T-cell (primary cell): ENCODE measurements at places on chromosomes 13 and 19.

- DNase-seq = peak; percentile 97
These were observed at the start of gene FGF22 for GRCh38 chr19:639253-640160. FGF22 (plus strand) TSS chr19:639879; CDS start chr19:639926, 47 bp downstream.

DNA sequence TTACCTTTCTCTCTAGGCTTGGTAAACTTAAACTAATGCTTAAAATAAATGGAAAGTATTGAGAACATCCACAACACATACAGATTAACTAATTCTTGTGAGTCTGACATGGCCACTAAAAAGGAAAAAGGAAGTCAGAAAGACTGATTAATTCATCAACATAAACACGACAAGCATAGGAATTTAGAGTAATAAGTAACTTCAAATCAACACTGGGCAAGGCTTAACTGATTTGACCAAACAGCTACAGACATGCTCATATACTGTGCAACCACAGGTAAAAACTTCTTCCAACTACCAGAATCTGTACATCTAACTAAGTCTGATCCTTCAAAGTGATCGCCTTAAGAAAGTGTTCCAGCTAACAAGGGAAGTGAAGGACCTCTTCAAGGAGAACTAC is 20.5 kb downstream of the UGGT2 start:
- DNase-seq = no peak

GRCh38 chr13:23320926-23321534 is 112.5 kb downstream of the SACS start:
- DNase-seq = no peak

DNA sequence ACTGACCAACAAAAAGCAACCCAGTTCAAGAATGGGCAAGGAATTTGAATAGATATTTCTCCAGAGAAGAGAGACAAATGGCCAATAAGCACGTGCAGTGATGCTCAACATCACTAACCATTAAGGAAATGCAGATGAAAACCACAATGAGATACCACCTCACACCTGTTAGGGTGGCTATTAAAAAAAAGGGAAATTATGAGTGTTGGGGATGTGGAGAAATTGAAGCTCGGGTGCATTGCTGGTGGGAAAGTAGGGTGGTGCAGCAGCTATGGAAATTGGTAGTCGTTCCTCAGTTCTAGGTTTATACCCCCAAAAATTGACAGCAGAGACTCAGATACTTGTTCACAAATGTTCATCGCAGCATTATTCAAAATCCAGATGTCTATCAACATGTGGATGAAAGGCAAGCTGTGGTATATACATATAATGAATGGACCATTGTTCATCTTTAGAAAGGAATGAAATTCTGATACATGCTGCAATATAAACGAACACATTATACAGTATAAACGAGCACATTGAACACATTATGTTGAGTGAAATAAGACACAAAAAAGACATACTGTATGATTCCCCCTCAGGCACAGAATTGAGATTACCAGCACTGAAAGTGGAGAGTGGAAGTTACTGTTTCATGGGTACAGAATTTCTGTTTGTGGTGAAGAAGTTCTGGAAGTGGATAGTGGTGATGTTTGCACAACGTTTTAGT is 927 bp downstream of the CHAMP1 start:
- no peak for DNase-seq

GRCh38 chr19:57888560-57889231 is at the start of gene ZNF814:
ZNF814 (minus strand) TSS chr19:57889037; CDS start chr19:57888802, 235 bp downstream.
- peak; percentile 74 for DNase-seq

DNA sequence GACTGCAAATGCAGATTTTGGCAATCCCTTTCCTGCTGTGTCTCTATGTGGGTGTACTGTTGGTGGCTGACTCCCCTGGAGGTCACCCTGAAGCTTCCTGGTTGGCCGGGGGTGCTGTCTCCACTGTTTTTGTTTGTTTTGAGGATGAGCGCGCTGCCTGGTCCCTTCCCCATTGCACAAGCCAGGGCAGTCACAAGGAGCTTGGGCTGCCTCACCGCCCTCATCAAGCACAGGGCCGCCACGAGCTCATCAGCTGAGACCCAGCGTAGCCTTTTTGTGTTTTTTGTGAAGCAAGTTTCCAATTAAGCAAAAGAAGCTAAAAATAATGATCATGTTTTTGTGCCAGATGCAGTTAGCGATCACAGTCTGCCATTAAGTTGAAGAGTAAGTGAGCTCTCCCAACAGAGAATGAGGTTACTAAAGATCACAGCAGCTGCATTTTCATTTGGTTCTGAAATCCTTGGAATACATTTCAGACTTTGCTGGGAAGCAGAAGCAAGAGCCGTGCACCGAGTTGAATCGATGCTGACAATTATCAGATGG is 57.8 kb downstream of the GGACT start:
- DNase-seq = no peak

GRCh38 chr13:44601586-44601985 is 25.5 kb upstream of the TSC22D1 start:
- no peak for DNase-seq

DNA sequence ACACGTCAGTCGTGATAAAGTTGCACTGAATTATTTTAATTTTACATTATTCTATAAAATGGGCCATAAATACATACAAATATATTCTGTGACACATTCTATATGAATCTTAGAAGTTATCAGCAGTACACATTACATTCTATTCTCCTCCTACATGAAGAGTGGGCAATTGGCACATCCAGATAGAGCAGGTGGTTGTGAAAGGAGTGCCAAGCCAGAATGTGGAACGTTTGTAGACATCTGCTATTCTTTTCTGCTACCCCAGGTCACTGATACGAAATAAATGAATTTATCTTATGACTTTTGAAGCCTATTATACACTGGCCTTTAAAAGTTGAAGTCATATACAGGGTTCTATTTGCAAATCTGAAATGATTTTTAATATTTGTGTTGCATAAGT is 373.2 kb downstream of the PCDH17 start:
- DNase-seq = no peak

DNA sequence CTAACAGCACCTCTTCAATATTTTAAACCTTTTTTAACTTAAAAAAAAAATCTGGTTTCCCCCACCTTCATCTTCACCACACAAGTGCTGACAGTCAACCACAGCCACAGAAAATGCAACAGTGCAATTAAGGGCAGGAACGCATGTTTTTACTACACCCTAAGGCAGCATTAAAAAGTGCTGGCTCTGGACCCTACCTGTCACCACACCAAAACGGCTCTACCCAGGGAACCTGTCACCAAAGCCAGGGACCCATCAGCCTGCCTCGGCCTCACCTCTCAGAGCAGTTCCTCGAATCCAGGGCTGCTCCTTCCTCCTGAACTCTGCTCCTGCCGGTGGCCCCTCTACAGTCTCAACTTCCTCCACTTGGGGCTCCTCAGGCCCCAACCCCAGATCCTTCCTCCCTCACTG is 22.5 kb upstream of the SLC35E1 start:
- DNase-seq = peak; percentile 49

DNA sequence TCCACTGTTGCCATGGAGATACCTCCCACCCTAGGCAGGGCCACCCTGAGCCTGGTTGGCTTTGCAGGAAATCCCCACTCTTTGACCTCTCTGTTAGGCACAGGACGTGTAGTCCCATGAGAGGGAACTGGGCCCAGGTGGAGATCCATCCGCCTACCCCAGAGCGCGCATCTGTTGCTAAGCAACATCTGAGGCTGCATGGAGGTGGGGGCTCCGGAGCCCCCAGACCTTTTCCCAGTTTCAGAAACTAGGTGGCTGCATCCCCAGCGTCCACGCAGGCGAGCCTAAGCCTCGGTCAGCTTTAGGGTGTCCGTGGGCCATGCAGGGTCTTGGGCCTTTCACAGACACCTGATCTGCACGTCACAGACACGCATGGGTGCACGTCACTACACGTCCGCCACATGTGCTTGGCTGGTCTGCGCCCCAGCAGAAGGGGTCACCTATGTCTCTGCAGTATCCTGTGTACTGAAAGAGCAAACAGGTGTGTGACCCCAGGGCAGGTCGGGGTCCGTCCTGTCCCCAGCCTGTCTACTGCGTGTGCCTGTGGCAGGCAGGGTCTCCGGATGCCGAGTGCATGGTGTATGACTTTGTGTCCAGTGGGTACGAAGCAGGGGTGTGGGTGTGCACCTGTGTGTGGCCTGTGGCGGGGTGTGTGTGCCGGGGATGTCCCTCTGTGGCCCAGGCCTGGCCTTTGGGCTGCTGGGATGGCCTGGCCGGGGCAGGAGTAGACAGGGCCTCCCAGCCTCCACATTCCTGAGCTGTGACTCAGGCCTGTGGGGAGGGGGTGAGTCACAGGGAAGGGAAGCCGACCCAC is 4.1 kb upstream of the CIRBP start:
- no peak for DNase-seq
